Amygdala (tissue), 56 donors: ENCODE measurements at places on chromosomes 3 and 15.

GRCh38 chr3:106795553-106795952 is 581.7 kb upstream of the CCDC54 start:
- DNase-seq, result no peak

DNA sequence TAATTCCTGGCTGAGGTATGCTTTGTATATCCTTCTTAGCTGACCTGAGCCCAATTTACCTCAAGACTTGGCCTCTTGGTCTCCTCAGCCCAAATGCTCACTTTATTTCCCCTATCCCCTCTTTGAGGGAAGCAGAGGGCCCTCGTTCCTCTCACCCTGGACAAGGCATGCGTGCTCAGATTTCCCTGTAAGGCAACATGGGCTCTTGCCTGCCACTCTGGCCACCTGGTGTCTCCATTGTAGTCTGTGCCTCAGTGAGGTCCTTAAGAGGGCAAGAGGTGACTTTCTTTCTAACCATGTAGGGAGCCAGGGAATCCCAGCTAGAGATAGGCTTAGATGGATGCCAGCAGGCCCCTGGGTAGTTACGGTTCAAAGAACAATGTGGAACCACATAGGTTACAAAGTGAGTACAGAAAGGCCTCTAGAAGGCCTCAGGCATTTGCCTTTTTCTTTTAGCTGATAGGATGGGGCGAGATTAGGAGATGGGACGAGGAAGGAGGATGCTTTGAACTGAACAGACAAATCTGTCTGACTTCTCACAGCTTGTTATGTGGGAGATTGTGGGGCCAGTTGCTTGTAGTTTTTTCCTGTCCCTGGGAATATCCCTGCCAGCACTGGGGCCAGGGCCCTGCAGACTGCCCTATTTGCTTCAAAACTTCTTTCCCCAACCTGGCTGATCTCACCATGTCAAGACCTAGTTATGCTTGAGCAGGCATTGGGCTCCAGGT is 1.1 kb upstream of the INTS14 start:
- no peak for DNase-seq

- DNase-seq, result no peak
These were observed 116.9 kb upstream of the EIF1B start for GRCh38 chr3:40192628-40193027.

- DNase-seq, result no peak
These were observed 141.2 kb upstream of the TLE3 start for GRCh38 chr15:70238917-70239316.

DNA sequence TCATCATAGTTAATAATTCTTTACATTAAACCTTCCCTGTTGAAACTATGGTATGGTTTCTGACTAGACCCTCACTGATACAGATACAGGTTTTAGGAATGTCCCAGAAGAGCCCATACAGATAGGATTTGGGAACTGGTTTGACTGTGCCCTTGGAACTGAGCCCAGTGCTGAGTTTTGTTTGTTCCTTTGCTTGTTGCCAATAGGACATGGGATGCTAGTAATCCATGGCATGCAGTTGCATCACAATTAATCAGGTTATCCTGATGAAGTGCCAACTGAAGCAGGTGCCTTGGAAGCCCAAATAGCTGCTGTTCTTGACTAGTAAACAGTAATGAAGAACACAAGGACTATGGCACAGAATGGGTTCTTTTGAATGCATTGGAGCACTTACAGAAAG is 230.6 kb downstream of the NEK10 start:
- DNase-seq, result no peak

DNA sequence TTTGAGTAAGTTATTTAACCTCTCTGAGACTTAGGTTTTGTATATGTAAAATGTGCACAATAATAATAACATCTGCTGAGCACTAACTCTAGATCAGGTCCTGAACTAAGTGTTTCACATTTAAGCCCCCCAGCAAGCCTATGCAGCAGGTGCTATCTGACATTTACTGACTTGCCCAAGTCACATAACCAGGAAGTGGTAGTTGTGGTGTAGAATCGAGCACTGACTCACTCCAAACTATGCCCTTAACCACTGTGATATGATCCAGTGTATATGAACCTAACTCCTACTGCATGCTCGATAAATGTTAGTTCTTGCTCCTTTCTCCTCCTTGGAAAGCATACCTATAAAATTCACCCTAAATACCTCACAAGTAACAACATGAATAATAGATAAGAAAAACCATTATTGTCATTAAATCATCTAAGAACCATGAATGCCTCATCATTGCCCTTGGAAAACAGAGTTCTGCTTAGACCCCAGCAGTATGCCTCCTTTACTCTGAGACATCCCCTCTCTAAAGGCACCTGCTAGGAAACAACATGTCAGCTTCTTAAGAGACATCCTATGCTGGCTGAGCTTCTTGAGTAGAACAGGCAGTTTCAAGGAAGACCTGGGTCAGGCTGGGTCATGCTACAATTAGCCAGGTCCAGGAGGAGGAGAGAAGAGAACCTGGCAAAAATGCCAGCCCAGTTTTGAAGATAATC is 3.0 kb upstream of the SHC4 start:
- DNase-seq, result no peak

DNA sequence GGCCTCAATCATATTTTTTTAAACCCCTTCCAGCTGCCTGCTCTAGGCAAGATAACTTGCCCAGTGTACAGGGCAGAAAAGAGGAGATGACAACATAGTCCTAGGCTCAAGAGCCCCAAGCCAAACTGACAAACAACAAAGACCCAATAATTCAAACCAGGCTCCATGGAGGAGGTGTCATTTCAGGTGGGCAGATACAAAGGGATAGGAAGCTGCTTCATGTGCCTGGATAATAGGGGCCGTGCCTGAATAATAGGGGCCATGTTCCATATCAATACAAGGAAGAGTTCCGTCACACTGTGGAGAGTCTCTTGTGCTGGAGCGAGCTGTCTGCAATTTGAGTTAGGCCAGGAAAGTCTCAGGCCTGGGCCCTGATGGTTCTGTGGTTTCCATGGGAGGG is 35.4 kb upstream of the TRIM71 start:
- DNase-seq, result no peak

GRCh38 chr3:51392355-51393133 is 1.5 kb downstream of the RBM15B start:
- DNase-seq, result no peak

- no peak for DNase-seq
These were observed 134.8 kb downstream of the SNRPN start for GRCh38 chr15:25089577-25089976.

GRCh38 chr15:78044407-78045155 is 32.9 kb downstream of the TBC1D2B start:
- no peak for DNase-seq

DNA sequence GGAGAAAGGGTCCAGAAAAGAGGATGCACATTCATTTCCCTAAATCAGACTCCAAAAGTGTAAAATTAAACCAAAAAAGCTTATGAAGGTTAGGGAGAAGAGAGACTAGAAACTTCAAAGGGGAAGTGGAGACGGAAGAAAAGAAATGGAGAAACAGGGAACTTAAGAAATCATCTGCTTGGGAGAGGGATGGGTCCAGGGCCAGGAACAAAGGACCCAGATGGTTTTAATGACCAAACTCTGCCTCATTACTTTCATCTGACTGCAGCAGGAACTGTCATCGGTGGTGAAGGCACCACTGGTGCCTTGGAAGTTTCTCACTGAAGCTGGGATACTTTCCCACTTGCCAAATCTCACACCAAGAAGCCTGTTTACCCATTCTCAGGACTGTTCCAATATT is 70.5 kb upstream of the SLC4A7 start:
- no peak for DNase-seq

- no peak for DNase-seq
These were observed 519.1 kb downstream of the FOXP1 start for GRCh38 chr3:71064291-71064955.

DNA sequence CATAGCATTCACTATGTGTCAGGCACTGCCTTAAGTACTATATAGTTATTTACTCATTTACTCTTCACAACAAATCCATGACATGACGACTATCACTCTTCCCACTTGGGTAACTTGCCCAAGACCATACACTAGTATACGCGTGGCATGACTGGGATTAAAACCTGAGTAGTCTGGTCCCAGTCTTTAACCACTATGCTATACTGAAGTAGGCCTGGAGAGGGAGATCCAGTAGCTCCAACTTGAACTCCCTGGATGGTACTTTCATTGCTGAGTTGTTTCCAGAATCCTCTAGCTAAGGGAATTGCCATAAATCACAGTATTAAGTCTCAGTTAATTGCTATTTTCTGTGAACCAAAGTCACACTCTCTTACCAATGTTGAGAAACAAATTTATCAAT is 116.2 kb upstream of the LSAMP start:
- no peak for DNase-seq

DNA sequence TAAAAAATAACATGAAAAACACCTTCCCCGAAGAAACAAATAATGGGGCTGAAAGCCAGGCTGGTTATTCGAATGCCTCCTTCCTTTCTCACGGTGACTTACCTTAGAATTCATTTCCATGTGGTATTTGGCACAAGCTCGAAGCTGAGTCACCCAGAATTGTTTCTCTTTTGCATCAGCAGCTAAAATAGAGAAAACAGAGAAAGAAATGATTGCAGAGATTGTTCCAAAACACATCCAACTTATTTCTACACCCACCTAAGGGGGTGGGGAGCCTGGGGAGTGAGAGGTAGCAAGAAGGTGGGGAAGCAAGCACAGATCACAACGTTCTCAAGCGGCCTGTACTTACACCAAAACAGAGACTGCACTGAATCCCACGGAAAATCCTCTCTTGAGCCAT is 104.7 kb downstream of the OSBPL10 start:
- DNase-seq, result no peak

DNA sequence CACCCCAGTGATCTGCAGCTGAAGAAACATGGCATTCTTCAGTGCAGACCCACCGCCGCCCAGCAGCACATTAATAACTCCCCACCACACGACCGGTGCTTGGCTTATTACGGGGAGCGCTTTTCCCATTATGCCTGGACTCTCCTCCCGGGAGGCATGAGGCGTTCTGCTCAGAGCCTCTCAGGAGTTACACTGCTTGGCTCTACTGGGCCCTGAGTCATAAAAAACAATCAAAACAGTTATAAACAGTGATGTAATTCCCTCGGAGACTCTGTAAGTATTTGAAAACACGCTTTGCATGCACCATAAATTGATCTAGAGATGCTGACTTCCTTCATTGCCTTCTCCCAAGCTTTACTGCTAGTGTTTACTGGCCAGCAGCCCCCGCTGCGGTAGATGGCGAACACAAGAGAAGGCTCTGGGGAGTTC is 77.1 kb upstream of the SNRPA1 start:
- DNase-seq, result no peak

DNA sequence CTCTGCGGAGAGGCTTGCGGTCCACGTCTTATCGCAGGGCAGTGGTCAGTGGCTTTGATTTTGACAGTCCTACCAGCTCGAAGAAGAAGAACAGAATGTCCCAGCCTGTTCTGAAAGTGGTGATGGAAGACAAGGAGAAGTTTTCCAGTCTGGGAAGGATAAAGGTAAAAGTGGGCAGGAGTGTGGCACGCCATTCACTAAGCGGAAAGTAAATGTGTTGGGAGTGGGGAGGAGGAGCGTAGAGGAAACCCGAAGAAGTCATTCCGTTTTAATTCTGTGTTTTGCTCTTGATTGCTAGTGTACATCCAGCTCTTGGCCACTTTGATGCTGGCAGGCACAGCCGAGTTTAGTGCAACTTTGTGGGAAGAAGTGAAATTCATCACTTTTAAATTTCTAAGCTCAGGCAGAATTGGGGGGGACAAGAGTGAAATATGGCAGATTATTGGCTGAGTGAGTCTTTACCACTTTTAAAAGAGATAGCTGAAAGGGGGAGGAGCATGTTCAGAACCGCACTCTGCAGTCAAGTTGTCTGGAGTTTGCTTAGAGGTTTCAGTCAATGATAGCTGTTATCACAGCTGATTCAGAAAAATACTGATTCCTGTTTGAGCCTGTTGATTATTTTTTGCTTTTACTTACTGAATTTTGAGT is 1.8 kb downstream of the ARHGEF26 start:
- no peak for DNase-seq
